ENCODE measurements at places on chromosomes 12 and 14. TPM values are rescaled to one million over a fixed set of nuclear protein-coding genes. Genes with fewer than 3 reads are reported as not detected.
A peak's percentile ranks its signal among the peaks of the same experiment; 100 is the strongest.

TTC7B gene
- total RNA-seq: 44.9 TPM

LRRC10 gene
- total RNA-seq: not detected

TPPP2 gene
- not detected for total RNA-seq

KRT4 gene
- total RNA-seq: 2.1 TPM

KCNMB4 gene
- 7.8 TPM for total RNA-seq

SLC6A13 gene
- not detected for total RNA-seq

IL22 gene
- total RNA-seq: not detected

SLC35F4 gene
- total RNA-seq: not detected

PIANP gene
- total RNA-seq: not detected

MYF5 gene
- total RNA-seq: not detected

PLBD2 gene
- 47.1 TPM for total RNA-seq

CDC42BPB gene
- total RNA-seq: 215 TPM

- H3K27ac ChIP-seq: no peak overlapping the region
- DNase-seq: peak; percentile 71
- no peaks in the 10 kb centered on the region for H3K36me3 ChIP-seq
These were observed 148.1 kb downstream of the TMEM132C start for GRCh38 chr12:128415036-128415560.

- H3K4me3 ChIP-seq: no peak overlapping the region
- DNase-seq: no peak
- no peak overlapping the region for H3K27ac ChIP-seq
- peaks cover 6% of the 10 kb centered on the region for H3K4me1 ChIP-seq
These were observed 14.1 kb upstream of the NUMB start for GRCh38 chr14:73472185-73473114.

DNA sequence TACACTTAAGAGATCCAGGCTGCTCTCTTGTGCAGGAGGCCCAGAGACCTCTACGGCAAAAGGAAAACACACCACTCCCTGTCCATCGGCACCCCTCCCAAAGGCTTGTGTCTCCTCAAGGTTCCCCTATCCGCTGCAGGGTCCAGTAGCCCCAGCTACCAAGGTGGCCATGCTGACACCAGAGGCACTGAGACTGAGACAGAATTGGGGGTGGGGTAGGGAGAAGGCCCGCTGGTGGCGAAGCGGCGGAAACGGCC lies 590 bp downstream of the DDIT3 start:
- no peak for DNase-seq
- H3K4me1 ChIP-seq: peaks cover 63% of the 10 kb centered on the region
- H3K27me3 ChIP-seq: no peaks in the 10 kb centered on the region
- H3K27ac ChIP-seq: peak overlapping the region; percentile 96
- peak overlapping the region; percentile 83 for H3K4me3 ChIP-seq

DNA sequence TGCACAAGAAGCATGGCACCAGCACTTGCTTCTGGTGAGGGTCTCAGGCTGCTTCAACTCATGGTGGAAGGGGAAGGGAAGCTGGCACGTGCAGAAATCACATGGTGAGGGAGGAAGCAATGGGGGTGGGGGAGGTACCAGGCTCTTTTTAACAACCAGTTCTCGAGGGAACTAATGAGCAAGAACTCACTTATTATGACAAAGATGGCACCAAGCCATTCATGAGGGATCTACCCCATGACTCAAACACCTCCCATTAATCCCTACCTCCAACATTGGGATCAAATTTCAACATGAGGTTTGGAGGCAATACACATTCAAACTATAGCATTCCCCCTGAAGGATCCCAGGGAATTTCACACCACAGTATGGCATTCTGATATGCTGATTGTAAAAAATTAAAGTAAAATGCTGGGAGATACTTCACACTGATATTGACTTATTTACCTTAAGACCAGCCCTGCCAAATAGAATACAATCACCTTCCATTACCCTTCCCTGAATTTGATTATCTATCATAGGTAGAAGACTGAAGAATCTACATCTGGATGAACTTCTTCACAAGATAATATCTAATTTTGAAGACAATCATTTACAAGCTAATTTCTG lies 201.7 kb upstream of the PLXNC1 start:
- no peak overlapping the region for H3K4me3 ChIP-seq
- no peaks in the 10 kb centered on the region for H3K27me3 ChIP-seq
- DNase-seq: no peak
- H3K36me3 ChIP-seq: no peaks in the 10 kb centered on the region

DNA sequence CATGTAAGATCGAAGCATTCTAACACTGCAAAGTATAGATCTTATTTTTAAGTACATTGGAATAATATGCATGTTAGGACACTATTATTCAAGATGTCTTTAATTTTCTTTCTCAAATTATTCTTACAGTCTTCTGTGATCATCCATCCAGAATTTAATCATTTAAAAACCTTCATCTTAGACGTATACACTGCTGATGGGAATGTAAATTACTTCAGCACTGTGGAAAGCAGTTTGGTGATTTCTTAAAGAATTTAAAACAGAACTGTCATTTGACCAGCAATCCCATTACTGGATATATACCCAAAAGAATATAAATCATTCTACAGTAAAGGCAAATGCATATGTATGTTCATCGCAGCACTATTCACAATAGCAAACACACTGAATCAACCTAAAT lies 3.2 kb upstream of the RPS29 start:
- DNase-seq: no peak
- no peaks in the 10 kb centered on the region for H3K27me3 ChIP-seq
- no peak overlapping the region for H3K4me3 ChIP-seq
- H3K4me1 ChIP-seq: peaks cover 10% of the 10 kb centered on the region
- no peak overlapping the region for H3K27ac ChIP-seq

DNA sequence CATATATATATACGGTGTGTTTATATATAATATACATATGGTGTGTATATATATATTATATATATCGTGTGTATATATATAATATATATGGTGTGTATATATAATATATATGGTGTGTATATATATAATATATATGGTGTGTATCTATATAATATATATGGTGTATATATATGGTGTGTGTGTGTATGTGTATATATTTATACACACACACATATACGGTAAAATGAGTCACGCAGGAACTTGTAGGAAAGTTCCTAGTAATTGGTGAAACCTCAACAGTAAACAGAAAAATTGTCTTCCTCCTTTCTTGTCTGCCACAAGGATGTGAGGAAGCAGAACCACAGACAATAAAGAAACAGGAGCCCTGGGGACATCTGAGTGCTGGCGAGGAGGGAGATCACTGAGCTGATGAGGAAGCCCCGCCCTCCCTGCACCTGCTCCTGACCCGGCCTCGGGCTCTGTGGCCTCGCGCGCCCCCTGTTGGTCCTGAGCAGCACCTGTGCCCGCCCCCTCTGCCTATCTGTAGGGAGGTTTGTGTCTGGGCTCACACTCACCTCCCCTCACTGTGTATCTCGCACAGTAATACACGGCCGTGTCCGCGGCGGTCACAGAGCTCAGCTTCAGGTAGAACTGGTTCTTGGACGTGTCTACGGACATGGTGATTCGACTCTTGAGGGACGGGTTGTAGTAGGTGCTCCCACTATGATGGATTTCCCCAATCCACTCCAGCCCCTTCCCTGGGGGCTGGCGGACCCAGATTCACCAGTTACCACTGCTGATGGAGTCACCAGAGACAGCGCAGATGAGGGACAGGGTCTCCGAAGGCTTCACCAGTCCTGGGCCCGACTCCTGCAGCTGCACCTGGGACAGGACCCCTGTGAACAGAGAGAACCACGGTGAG lies 1079.4 kb downstream of the TMEM121 start:
- no peaks in the 10 kb centered on the region for H3K36me3 ChIP-seq
- no peaks in the 10 kb centered on the region for H3K27me3 ChIP-seq
- DNase-seq: peak; percentile 89
- no peak overlapping the region for H3K4me3 ChIP-seq

DNA sequence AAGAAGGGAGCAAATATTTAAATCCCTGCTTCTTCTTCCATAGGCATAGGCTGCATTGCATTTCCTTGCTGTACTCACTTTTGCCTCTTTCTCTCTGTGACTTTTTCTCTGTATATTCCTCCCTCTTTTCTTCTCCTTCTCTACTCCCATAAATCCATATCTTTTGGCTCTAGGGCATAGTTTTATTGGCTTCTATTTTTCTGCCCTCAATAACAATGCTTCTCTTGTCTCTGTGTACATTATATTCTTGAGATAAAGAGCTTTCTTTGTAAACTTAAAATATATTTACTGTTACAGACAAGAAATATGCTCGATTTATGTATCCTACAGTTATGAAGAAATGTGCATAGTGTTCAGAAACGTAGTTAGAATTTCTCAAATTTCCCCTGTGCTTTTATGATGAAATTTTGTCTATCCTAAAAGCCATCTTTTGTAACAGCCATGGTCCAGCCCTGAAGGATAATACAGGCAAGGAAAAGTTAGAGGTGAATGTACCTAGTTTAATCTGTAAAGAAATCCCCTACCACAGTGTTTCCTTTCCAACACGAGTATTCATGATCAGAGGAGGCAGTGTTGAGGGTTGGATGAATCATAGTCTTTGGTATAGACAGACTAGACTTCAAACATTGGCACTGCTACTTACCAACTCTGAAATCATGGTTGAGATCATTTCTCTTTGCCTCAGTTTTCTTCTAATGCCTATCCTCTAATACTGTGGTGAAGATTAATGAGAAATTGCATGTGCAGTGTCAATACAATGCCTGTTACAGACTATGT lies 173.3 kb upstream of the FAR2 start:
- no peak for DNase-seq
- no peaks in the 10 kb centered on the region for H3K4me1 ChIP-seq
- no peaks in the 10 kb centered on the region for H3K27me3 ChIP-seq
- H3K36me3 ChIP-seq: no peaks in the 10 kb centered on the region
- no peak overlapping the region for H3K4me3 ChIP-seq
- H3K27ac ChIP-seq: no peak overlapping the region

- no peak for DNase-seq
- no peak overlapping the region for H3K27ac ChIP-seq
- H3K4me3 ChIP-seq: no peak overlapping the region
- H3K4me1 ChIP-seq: no peaks in the 10 kb centered on the region
- no peaks in the 10 kb centered on the region for H3K27me3 ChIP-seq
These were observed 463.2 kb upstream of the MGAT4C start for GRCh38 chr12:86719381-86719780.

DNA sequence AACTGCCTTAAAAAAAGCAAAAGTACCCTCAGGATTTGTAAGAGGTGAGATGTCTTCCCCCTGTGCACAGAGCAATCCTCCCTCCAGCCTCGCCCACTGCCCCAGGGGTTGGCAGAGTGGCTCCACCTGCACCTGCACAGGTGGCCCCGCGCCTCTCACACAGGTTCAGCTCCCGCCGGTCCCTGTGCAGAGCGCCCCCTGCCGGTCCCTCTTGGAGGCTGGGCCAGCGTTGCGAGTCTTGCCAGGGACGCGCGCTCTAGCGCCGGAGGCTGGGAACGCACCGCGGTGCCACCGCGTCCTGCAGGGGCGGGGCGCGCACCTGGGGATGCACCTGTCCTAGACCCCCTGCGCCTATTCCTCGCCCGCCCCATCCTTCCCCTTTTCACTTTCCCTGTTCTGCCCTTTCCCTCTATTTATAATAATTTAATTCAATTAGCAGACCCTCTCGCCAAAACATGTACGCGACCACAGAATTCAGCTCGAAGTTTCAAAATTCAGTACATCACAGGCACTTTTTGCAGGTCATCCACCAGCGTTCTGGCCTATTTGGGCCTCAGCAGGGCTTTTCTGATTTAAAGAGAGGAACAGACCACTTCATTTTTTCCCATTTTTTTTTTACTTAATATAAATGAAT lies 618.6 kb downstream of the AACS start:
- no peaks in the 10 kb centered on the region for H3K36me3 ChIP-seq
- no peaks in the 10 kb centered on the region for H3K27me3 ChIP-seq
- no peak overlapping the region for H3K4me3 ChIP-seq
- peak; percentile 49 for DNase-seq

- no peak overlapping the region for H3K4me3 ChIP-seq
- no peak for DNase-seq
- H3K36me3 ChIP-seq: no peaks in the 10 kb centered on the region
- no peak overlapping the region for H3K27ac ChIP-seq
These were observed 645.5 kb downstream of the C12orf50 start for GRCh38 chr12:87383680-87384079.

DNA sequence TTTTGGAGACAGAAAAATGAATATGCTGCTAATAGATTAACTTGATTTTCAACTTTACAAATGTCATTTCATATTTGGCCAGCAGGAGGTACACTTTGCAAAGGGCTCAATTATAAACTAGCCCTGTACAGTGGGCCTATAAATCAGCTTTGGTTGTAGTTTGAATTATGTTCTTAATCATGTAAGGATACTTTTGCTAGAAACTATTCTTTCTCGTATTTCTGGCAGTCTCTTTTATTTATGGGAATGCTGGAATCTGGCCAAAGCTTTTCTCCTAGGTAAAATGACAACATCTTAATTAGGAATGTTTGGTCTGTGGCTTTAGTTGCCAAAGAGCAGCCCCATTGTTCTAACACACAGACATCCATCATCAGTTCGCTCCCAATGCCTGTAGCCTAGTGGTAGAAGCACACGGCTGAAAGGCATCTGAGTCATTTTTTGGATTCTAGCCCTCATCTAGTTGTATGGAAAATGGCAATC lies 1322.3 kb upstream of the SEL1L start:
- H3K36me3 ChIP-seq: no peaks in the 10 kb centered on the region
- no peak overlapping the region for H3K4me3 ChIP-seq
- no peaks in the 10 kb centered on the region for H3K4me1 ChIP-seq
- no peak for DNase-seq

- peak overlapping the region; percentile 40 for H3K27ac ChIP-seq
- peaks cover 11% of the 10 kb centered on the region for H3K4me1 ChIP-seq
- no peaks in the 10 kb centered on the region for H3K27me3 ChIP-seq
- no peak for DNase-seq
- H3K36me3 ChIP-seq: no peaks in the 10 kb centered on the region
These were observed 89.8 kb upstream of the DNM1L start for GRCh38 chr12:32589165-32589865.

DNA sequence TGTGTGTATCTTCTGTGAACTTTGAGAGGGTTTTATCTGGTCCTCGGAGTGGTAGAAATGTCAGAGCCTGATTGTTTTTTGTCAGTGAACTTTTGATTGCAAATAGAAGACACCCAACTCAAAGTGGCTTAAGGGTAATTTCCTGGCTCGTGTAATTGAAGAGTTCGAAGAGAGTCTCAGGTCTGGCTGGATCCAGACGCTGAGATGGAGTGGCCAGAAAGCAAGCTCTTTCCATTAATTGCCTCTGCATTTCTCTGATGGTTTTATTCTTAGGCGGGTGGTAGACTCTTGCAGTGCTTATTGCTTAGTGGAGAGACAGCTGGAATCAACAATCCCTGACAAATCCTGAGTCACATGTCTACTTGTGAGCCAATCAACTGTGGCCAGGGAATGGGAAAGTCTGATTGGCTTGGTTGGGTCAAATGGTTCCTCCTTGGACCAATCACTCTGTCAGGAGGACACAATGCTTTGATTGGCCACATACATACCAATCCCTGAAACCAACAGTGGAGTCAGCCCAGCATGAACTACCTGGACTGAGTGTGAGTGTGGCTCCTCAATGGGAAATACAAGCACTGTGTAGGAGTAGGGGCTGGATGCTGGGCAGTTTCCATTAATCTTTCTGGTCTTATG lies 330.5 kb downstream of the AACS start:
- no peaks in the 10 kb centered on the region for H3K27me3 ChIP-seq
- no peak for DNase-seq
- no peaks in the 10 kb centered on the region for H3K4me1 ChIP-seq
